Activated CD4-positive, alpha-beta T cell treated with anti-CD3 and anti-CD28 coated beads, Interleukin-2, amount 50 U/mL, for 24 hours (primary cell): ENCODE measurements at places on chromosomes 7 and 10.
A peak's percentile ranks its signal among the peaks of the same experiment; 100 is the strongest.

GRCh38 chr10:48657416-48657815, 27.3 kb upstream of the WDFY4 start:
- no peak for DNase-seq

DNA sequence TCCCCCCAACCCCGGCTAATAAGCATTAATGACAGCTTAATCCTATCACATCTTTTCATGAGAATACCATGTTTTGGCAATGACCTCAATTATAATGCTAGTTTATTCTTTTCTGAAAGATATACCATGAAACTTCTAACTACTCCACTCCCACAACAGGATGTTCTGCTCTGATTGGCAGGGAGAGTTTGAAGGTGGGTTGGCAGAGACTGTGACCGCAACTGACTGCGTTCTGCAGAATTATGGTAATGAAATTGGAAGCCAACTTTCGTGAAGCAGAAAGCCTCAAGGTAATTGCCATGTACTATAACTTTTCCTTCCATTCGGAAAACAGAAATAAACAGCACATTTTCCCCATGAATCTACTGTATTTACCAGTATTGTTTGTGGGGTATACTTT, 288.2 kb upstream of the SEMA3D start:
- no peak for DNase-seq

GRCh38 chr10:117805139-117805538, 241.6 kb downstream of the RAB11FIP2 start:
- no peak for DNase-seq

- DNase-seq: no peak
Measured at GRCh38 chr10:123878666-123879303, 12.8 kb downstream of the CPXM2 start.

DNA sequence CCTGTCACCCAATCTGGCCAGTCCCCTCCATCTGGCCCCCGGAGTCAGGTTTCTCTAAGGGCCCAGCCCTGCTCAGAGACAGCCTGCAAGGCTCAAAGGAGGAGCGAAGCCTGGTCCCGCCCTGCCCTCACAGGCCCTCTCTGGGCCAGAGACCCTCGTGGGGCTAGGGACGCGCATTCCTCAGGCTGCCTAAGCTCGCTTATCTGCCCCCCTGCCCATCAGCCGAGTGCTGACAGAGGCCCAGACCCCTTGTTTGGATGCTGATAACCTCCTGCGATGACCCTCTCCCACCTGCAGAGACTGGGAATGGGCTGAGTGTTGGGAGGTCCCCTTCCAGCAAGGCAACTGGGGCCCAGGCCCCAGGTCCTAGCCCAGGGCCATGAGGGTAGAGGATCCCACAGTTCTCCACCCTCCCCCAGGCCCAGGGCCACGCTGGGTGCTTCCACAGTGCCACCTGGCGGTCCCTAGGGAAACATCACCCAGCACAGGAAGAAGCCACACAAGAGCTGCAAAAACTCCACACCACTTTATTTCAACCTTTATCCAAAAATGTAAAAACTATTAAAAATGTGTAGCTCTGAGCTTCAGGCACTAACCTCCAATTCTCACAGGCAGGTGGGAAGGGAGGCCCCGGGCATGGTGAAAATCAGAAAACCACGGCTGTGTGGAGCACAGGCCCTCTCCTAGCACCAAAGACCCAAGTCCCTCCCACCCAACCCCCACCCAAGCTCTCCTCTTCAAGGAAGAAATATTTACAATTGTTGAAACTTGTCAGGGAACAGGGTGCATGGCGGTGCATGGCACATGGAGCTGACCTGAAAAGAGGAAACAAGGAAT, 2.2 kb downstream of the NPM3 start:
- DNase-seq: peak; percentile 52

DNA sequence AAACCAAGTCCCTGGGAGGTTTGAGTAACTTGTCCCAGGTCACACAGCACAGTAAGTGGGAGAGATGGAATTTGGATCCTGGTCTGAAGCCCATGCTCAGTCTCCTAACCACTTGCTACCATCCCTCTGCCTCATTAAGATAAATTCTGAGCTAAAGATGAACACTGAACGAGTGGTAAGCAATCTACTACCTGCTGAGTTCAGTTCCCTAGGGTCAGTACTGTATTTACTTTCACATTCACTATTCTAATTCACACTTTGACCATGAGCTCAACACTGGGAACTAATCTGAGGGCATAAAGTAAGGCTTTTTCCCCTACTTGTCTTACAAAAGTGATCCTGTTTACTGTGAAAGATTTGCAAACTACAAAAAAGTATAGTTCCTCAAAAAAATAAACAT, 2.4 kb downstream of the UROS start:
- DNase-seq: no peak

- DNase-seq: no peak
Measured at GRCh38 chr10:122354383-122354782, 20.1 kb upstream of the PLEKHA1 start.

GRCh38 chr7:140232957-140233917, 56.5 kb upstream of the KDM7A start:
- no peak for DNase-seq

GRCh38 chr10:13922586-13922985, 335.8 kb downstream of the PRPF18 start:
- DNase-seq: no peak

DNA sequence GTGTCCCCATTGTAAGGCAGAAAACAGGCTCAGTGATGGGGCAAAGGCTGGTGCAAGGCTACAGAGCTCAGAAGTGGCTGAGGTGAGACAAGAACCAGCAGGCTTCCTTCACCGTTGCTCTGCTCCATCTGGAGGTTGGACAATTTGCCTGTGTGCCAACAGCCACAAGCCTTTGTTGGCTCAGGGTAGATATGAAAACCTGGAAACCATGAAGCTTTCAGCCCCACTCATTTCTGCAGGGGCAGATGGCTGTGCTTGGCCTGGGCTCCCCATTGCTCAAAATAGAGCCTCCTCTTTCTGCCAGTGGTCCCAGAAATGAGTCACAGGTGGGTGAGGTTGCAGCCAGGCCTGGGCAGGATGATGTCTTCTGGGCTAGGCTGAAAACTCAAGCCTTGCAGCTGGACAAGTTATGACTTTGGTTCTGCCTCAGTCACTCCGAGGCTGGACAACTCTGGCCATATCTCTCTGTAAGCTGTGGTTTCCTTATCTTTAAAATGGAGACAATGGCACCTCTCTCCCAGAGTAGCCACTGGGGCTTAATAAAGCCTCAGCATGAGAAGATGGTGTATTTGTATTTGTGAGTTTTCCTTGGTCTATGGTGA, 12.2 kb upstream of the ZNF273 start:
- DNase-seq: no peak

DNA sequence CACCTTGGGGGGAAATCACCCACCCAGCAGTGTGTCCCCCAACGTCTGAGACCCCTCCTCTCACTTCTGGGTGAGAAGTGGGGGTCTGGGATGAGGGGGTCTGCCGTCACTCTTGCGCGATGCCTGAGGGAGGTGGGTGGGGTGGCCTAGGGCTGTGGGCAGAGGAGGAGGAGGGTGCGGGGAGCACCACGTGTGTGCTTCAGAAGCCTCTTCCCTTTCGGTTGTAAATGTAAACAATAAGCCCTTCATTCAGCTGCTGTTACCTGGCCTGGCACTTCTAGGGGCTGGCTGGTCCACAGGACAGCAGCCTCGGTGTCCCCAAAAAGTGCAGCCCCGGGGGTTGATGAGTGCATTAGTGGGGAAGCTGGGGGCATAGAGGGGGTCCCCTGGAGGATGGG, 1.3 kb downstream of the CLIP2 start:
- no peak for DNase-seq

DNA sequence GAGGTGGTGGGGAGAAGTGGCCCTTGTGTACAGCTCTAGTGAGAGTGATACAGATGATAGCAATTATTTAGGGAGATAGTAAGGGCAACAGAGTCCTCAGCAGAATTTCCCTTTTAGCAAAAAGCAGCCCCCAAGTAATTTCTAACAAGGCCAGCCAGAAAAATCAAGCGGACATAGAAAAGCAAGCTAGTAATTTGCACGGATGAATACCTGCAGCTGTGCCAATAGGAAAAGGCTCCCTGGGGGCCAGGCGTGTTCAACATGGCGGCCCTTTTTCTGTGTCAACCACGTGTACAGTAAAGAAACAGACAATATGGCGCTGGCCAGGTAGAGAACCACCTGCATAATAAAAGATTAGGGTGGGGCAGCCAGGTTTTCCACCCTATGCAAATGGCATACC, 7.4 kb downstream of the MCM10 start:
- no peak for DNase-seq

- DNase-seq: no peak
Measured at GRCh38 chr7:16021851-16022250, 335.4 kb upstream of the MEOX2 start.

- no peak for DNase-seq
Measured at GRCh38 chr10:24039897-24040296, 169.0 kb upstream of the KIAA1217 start.

GRCh38 chr7:38112075-38112474, 66.0 kb upstream of the STARD3NL start:
- no peak for DNase-seq

DNA sequence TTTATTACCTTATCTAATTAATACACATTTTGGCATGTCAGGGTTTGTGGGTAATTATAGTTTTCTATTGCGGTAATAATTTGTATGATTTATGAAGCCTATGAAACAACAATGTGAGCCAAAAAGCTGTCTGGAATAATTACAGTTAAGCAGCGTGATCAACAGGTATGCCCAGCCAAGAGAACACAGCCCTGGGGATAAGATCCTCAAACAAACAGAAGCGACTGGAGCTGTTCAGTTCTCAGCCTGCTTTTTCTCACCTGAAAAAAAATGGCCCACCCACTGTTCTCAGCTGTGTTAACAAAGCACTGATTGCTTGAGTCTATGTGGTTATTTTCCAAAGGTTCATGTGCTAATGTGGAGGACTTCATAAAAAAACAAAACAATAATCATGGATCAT, 855.8 kb downstream of the GATA3 start:
- no peak for DNase-seq

- no peak for DNase-seq
Measured at GRCh38 chr7:26690135-26690805, 174.1 kb downstream of the SKAP2 start.

GRCh38 chr7:86995052-86995725, 64.3 kb downstream of the ELAPOR2 start:
- DNase-seq: no peak

- DNase-seq: no peak
Measured at GRCh38 chr10:108812296-108812695, 1111.0 kb downstream of the XPNPEP1 start.

DNA sequence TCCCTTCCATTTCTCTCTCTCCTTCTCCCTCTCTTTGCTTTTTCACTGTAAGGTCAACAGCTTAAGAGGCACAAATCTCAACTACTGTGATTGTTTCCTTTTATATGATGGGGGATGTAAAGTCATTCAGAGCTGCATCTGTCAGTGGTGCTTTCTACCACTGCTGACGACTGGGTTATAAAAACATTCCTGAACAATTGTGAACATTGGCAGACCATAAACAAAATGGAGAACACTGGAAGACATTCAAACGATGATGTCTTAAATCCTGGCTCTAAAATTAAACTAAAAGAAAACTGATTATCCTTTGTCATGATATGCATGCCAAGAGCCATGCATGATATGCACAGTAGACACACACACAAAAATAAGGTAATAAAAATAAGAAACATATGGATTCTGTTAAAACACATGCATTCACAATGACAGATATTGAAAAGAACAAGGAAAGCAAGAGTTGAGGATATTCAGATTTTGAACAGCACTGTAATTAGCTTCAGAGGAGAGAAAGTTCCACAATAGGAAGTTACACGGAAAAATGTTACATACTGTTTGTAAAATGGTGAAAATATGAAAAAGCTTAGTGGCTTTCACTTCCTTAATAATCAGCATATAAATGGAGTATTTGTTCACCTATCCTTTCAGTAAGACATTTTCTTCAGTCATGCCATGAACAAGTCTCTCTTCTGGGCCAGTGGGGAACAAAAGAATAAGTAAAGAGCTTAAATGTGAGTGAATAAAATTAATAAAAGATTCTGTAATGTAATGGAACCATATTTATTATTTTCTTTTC, 89.2 kb downstream of the RNLS start:
- no peak for DNase-seq

GRCh38 chr7:10855583-10855982, 118.1 kb upstream of the PHF14 start:
- no peak for DNase-seq

GRCh38 chr10:43380610-43381222, 9.3 kb downstream of the FXYD4 start:
- DNase-seq: no peak

- no peak for DNase-seq
Measured at GRCh38 chr10:70782746-70783680, 2.2 kb downstream of the TBATA start.

- no peak for DNase-seq
Measured at GRCh38 chr7:48085433-48085791, 3.7 kb upstream of the UPP1 start.

DNA sequence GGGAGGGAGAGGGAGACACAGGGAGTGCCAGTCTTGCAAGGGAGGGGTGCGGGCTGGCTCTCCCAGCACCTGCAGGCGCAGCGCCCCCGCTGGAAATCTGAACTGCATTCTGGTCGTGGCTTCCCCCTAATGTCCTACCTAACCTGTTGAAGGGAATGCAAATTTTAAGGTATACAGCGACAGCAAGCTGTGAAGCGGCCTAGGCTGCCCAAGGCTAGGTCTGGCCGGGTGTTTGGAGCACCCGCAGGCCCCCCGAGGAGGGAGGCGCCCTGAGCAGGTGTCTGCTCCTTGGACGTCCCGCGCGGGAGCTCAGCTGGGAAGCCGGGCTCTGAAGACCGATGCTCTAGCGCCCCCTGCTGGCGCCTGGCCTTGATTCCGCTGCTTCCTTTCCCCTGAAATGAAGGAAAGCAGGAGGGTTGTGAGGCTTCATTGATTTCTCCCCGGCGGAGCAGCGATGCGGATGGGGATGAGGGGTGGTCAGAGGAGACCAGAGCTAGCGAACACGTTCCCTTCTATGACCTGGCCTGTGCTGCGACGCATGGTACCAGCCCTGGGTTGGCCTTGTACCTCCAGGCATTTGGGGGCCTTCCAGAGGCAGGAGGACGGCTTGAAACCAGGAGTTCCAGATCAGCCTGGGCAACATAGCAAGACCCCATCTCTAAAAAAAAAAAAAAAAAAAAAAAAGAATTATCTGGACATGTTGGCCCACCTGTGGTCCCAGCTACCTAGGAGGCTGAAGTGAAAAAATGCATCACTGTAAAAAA, 601.3 kb downstream of the GALNT17 start:
- peak; percentile 55 for DNase-seq
